ENCODE measurements at places on chromosomes 1 and 21.

DNA sequence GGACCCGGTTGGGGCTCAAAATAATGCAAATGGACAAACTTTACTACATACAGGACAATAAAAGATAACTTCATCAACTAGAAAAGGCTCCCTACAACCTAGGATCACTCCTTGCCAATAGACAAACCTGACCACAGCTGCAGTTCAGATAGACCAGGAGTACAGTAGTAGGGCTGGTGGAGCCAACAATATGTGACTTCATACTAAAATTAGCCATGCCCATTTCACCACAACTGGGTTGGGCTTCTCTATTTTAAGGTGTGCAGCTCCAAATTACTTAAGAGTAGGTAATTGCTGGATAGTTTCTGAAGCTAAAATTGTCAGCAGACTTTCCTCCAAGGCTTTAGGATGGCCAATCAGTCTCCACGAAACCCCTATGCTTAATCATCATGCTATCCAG lies 3.9 kb downstream of the DENND1B start:
- DNase-seq, result no peak

DNA sequence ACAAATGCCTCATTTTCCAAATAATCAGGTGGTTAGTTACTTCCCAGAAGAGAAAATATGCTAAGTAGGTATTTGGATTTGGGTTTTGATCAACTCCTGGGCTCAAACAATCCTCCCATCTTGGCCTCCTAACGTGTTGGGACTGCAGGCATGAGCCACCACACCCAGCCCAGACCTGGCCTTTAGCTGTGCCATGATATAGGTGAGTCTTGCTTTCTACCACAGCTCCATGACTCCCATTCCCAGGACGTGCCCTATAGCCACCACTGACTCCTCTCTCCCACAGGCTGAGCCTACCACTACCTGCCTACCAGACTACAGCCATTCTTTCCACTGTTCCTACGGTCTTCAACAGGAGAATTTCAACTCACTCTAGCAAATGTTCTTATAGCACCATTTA lies 1.8 kb upstream of the SLC1A7 start:
- DNase-seq, result no peak

DNA sequence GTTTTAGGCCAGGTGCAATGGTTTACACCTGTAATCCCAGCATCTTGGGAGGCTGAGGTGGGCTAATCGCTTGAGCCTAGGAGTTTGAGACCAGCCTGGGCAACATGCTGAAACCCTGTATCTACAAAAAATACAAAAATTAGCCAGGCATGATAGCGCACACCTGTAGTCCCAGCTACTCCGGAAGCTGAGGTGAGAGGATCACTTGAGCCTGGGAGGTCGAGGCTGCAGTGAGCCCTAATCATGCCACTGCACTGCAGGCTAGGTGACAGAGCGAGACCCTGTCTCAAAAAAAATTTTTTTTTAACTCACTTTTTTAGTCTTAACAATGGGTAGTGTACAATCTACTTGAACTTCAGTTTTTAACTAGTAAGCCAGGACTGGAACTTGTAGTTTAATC lies 137.5 kb downstream of the HS2ST1 start:
- DNase-seq, result no peak

DNA sequence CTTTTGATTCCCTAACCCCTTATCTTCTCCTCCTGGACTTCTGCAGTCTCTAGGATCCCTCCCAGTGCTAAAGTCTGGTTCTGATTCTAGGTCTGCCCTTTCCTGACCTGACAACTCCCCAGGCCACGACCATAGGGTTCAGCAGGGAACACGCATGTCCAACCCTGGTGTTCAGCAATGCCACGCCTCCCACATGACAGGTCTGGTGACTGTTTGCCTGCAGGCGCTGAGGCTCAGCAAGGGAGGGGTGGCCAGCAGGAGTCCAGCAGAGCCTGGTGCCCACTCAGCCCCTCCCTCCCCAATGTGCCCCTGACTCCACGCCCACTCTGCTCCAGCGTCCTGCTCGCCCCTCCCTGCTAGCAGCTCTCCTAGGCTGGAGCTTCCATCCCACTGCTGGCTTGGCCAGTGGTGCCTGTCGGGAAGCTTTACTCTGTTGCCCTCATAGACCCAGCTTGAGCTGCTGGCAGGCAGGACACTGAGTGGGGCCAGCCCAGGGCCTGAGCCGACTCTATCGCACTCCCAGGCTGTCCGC lies 17.3 kb downstream of the SLC9A1 start:
- peak; percentile 24 for DNase-seq

- DNase-seq, result peak; percentile 5
These were observed 35.4 kb downstream of the WNT2B start for GRCh38 chr1:112544011-112544688.

DNA sequence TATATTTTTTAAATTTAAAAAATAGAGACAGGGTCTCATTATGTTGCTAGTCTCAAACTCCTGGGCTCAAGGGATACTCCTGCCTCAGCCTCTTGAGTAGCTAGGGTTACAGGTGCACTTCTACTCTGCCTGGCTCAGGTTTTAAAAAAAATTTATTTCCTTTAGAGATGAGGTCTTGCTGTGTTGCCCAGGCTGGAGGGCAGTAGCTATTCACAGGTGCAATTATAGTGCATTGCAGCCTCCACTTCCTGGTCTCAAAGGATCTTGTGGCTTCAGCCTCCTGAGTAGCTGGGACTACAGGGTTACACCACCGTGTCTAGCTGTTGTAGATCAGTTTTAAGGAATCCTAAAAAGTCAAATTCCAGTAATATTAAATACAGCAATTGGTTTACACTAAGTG lies 5.0 kb downstream of the RNF11 start:
- DNase-seq, result no peak

GRCh38 chr1:200038325-200038980 lies 10.9 kb downstream of the NR5A2 start:
- no peak for DNase-seq

DNA sequence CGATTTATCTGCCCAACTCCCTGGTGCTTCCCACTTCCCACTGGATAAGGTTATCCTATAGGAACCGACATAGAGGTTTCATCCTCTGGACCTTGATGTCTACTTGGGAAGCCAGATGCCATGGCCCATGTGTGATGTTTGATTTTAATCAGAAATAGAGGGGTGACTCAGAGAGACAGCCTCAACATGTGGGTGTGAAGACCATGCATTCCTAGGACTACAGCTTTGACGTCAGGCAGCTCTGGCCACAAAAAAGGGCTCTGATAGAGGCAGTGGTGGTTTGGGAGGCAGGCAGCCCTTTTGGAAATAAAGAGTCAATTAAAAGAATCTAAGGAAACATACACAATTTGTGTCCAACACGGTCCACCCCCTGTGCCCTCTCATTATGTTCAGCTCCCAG lies 5.2 kb upstream of the SH2D2A start:
- DNase-seq, result no peak

GRCh38 chr1:60889709-60890108 lies 192.7 kb upstream of the NFIA start:
- DNase-seq, result no peak

GRCh38 chr1:11914024-11914423 lies 12.2 kb downstream of the KIAA2013 start:
- no peak for DNase-seq

DNA sequence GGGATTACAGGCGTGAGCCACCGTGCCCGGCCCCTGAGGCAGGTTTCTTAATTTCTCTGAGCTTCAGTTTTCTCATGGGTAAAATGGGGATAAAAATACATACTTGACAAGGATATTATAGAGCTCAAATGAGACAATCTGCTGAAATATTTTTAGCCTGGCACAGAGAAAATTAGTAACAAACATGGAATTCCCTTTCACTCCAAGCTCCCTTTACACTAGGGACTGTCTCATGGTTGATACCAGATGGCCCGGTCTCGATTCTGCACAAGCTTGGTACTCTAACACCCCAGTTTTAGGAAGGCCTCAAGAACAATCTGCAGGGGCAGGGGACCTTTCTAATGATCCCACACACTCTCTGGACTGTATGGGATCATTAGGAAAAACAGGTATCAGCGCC lies 671.7 kb downstream of the SMYD3 start:
- no peak for DNase-seq

DNA sequence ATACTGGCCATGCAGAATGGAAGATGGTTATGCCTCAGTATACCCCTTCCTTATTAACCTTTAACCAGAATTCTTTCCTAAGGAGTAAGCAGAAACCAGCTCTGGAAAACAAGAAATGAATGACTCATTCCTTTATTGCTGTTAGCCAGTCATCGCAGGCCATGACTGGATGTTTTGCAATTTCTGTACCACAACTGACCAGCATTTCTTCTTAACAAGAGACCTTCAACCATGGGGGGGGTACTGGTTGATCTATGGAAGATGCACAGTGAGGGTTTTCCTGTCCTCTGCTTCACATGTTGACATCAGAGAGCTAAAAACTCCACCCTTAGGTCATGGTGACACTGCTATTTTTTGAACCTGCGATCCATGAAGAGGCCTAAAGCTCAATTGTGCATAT lies 28.0 kb upstream of the RNF2 start:
- DNase-seq, result peak; percentile 33

- no peak for DNase-seq
These were observed 6.2 kb upstream of the SLC37A1 start for GRCh38 chr21:42507418-42507817.

DNA sequence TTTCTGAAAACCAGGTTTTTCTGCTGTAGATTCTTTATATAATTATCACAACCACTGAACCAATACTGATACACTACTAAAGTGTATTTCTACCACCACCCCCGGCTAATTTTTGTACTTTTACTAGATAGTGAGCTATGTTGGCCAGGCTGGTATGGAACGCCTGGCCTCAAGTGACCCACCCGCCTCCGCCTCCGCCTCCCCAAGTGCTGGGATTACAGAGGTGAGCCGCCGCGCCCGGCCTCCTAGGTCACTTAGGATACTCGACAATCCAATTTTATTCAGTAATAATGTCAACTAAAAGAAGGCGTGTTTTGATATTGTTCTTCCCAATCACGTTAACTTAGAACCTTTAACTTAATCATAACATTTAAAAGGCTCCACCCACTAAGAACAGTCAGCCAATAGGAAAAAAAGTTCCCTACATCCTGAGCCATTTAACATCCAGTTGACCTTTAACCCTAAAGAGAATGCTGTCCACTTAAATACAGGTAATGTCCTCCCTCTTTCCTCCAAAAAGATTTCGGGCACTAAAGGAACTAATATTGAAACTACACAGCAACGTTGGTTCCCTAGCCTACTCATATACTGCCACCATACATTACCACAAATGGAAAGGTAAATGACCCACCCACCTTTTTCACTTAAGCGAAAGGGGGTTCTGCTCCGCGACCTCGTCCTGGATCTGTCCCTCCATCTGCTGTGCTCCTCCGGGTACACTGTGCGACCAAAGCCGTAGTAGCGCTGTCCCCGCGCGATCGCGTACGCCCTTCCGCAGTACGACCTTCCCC lies 1.2 kb downstream of the RSRP1 start:
- DNase-seq, result peak; percentile 74

GRCh38 chr21:36806103-36806502 lies 107.2 kb downstream of the SIM2 start:
- no peak for DNase-seq

DNA sequence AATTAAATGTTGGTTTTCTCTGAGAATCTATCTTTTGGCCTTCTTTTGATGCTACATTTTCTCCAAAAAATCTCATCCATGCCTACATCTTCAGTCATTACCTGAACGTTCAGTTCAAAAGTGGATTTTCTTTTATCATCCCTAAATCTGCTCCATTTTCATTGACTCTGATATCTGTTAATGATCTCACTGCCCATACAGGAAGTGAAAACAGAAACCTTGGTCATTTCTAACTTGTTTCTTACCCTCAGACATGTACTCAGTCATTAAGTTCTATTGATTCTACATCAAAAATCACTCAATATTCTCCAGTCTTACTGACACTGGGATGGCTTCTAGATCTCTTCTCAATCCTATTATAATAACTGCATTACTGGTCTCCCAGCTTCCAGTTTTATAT lies 22.7 kb downstream of the PRKACB start:
- no peak for DNase-seq

DNA sequence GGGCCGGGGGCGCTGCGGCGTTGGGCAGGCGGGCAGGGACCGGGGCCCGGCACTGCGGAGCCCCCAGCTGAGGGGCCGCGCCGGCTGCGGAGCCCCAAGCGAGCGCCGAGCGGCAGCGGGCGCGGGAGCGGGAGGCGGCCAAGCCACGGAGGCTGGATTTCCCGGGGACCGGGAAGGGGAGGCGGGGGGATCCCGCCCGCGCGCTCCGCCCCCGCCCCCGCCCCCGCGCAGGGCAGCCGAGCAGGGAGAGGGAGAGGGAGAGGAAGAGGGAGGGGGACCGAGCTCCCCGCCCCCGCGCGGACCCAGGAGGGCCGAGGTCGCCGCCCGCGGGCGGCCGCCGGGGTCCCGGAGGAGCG lies at the start of gene DLGAP3:
Gene DLGAP3, minus strand, starts transcription at position 154 of the 356 bp plus-strand sequence. CDS start 24,267 bp downstream, outside the sequence.
- no peak for DNase-seq

DNA sequence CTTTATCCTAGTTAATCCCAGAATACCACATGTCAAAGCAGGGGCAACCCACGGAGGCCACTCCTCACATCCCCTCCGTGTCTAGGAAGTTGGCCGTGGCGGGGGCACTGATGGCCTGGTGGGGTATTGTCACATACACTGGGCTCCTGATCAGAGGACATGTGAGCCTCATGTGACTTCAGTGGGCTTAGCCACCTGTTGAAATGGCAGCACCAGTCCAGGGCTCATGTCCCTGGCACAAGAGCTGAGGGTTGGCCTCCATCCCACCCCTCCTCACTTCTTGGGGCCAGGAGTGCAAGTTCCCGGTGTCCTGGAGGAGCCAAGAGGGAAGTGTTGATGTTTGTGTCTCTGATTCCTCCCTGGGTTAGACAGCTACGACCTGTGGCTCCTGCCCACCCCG lies 313.4 kb downstream of the CAMTA1 start:
- no peak for DNase-seq

GRCh38 chr1:77308889-77309621 lies 27.2 kb downstream of the AK5 start:
- DNase-seq, result no peak

DNA sequence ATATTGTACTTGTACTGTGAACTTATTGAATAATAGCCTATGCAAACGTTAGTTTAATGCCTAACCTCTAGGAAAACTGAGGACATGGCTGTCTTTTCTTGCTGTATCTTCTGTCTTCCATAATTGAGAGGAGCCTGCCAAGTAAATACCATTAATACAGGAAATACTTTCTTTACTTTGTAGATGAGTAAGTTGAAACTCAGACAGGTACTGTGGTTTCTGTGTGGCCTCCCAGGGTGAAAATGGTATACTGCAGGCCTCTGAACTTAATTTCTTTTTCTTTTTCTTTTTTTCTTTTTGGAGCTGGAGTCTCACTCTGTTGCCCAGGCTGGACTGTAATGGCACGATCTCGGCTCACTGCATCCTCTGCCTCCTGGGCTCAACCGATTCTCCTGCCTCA lies 208.8 kb upstream of the ADGRL4 start:
- no peak for DNase-seq

DNA sequence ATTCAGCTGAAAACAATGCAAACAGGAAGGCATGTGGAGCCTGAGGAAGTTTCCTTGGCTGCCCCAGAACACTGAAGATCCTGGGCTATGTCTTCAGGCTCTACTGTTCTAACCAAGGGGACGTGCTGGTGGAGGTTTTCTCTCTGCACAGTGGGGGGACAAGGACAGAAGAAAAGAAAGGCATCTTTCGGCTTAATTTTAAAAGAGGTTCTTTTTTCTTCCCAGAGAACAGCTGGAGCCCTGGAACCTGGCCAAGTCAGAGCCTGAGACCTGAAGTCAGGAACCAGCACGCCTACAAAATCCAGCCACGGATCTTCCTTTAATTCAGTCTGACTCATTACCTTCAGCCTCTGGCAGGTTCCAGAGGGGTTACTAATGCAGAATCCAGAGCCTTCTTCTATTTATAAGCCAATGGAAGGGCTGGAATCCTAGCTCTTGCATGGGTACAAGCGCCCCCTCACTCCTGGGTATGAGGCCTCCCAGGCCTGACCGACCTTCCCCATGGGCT lies 19.8 kb downstream of the CTNNBIP1 start:
- DNase-seq, result no peak

- DNase-seq, result no peak
These were observed 25.0 kb downstream of the KANK4 start for GRCh38 chr1:62294261-62294660.
